Pulmonary artery endothelial cell (primary cell): ENCODE measurements at places on chromosomes 5 and 9.

GRCh38 chr9:120726484-120726883, 12.2 kb upstream of the MEGF9 start:
- no peak for DNase-seq

DNA sequence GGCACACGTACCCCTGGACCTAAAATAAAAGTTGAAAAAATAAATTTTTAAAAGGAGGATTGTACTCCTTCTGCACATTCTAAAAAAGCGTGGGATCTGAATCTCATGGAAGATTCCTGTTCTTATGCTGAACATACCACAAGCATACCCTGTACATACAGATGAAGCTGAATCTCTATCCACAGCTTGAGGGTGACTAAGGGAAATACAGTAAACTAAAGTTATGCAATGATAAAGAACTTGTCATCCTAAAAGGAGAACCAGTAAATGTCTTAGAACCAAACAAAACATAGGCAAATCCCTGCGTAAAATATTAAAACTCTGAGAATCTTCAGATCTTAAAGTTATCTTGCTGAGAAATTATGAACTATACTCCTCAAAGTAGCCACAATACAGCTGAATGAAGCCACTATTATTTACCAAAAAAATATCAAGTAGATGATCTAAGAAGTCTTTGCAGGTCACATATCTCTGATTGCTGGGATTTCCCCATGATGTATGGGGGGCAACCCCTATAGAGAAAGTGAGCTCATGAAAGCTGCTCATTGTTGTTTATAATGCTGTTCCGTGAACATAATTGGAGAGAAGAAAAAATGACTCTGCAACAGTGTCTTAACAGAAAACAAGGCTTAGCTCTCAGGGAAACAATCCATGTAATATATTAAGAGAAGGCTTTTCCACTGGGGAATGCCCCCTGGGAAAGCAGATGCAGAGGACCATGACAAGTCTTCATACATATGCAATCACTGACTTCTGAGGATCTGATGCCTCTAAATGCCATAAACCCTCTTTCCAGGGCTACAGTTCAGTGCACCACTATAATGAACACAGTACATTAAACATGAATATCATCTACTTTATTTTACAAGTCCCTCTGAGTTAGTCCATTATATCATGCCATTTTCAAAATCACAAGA, 210.1 kb downstream of the EPB41L4A start:
- no peak for DNase-seq

- DNase-seq = no peak
Measured at GRCh38 chr5:130963798-130964197, 201.3 kb downstream of the HINT1 start.

DNA sequence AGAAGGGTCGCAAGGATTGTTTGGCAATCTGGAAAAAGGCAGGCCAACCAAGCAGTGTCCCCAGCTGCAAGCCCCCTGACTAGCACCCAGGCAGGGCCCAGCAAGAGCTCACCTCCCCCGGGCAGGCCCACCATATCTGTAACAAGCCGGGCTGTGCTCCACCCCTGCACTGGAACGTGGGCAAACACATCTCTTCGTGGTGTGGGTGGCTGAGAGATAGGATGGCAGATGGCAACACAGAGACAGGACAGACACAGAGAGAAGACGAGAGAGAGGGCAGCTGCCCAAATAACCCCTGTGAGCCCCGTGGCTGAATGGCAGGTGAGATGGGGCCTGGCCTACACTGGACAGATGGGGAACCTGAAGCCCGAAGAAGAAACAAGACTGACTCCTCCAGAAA, 9.4 kb downstream of the BBLN start:
- DNase-seq = no peak

GRCh38 chr5:86507574-86507973, 110.2 kb upstream of the COX7C start:
- no peak for DNase-seq

DNA sequence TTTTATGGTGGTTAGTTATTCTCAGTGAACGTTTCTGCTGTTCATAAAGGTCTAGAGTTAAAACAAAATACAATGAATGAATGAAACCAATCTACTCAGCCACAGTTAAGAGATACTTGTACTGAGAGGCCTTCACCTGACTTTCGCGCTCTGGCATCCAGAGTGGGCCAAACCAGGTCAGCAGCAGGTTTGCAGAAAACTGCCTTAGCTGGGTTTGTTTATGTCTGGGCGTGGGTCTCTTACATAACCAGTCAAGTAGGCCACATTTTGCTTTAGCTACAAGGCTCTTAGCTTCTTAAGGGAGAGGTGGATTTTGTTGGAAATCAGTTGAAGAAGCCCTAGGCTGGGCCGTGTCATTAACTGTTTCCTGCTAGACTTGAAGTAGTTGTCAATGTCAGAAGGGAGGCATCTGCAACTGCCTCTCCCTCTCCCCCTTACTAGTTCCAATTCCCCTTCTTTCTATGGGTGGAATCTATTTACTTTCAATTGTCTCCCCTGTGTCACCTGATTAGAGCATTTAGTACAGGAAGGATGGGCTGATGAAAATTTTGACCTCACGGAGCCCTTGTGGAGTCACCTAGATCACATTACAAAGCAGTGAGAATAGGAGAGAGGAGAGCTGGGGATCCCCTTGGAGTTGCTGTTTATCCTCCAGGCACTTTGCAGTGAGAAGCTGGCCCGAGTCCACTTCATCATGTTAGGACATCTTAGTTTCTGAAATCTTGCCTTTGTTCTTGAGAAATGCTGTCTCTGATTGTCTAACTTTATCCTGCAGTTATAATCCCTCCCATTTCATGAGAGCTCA, 200.5 kb downstream of the ARHGEF28 start:
- DNase-seq = no peak

DNA sequence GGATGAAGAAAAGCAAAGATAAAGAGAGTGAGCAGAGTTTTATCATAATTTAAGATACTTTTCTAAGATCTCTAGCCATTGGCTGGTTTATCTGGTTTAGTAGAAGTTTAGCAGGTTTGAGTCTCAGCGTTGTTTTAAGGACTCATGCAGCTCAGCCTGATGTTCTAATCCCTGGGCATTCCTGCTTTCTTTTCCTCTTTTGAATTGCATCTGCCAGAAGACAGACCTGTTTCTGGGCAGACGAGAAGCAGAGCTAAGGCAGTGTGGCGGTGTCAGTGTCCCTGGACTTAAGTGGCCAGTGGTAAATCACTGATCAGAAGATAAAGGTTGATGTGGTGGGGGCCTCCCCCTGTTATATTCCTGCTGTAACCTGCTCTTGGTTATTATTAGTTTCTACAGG, 138.6 kb downstream of the ADCY2 start:
- DNase-seq = no peak

DNA sequence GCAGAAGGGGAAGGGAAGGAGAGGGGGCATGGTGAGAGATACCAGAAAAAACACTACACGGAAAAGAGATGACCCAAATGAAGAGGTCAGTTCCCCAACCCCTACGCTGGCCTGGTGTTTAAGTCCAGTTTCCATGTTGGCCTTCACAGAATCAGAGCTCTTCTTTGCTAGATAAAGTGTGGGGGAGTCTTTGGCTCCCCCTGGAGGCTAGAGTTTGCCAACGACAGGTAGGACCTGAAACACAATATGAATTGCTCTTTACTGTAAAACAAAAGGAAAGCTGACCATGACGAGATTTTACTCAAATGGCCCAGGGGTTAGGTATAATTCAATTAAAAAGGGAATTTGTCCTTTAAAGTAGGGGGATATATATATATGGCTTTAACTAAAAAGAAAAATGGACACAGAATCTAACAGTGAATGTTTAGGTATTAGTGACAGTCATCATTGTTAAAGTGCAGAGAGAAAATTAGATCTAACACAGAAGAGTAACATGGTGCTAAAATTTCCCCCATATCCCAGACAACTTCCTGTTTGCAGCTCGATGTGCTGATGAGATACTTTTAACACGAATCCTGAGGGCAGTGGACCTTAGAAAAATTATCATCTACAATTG, 92.0 kb downstream of the SV2C start:
- DNase-seq = peak; percentile 26

DNA sequence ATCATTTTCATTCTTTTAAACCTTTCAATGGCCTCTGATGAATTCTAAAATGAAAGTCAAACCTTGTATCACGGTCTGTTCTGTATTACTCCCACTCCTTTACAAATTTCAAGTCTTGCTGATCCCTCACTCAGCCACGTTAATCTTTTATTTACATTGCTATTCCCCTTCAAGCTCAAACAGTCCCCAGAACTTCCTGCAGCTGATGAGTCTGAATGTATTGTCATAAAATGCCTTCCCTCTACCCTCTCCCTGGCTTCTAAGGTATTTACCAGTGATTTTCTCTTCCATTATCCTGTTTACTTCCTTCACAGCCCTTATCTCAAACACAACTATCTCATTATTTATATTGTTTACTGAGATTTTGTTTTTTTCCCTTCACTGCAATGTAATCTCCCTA, 562.3 kb upstream of the C9orf72 start:
- DNase-seq = no peak

- no peak for DNase-seq
Measured at GRCh38 chr5:50564079-50564478, 102.4 kb upstream of the PARP8 start.

GRCh38 chr5:124783794-124784193, 37.4 kb upstream of the ZNF608 start:
- no peak for DNase-seq

- no peak for DNase-seq
Measured at GRCh38 chr5:17184588-17184987, 32.8 kb upstream of the BASP1 start.

GRCh38 chr5:10454591-10455276, 13.1 kb downstream of the ROPN1L start:
- DNase-seq = no peak

GRCh38 chr9:18688581-18689565, 214.9 kb downstream of the ADAMTSL1 start:
- no peak for DNase-seq

DNA sequence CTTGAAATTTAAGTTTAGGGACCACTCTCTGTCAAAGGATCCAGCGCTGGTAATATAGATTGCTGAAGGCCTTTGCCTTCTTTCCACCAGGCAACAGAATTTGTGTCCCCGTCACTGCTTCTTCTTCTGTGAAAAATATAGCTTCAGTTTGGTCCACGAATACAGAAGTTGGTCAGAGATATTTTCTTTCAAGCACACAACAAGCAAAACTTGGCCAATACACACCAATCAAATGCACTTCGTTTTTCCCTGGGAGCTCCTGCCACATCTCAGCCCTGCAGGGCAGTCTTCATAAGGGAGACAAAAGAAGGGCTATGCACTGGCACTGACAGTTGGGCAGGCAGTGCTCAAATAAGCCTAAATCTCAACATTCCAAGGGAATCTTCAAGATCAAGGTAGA, 22.9 kb downstream of the HAVCR2 start:
- no peak for DNase-seq

- no peak for DNase-seq
Measured at GRCh38 chr5:5276430-5276829, 136.3 kb downstream of the ADAMTS16 start.
